ENCODE measurements at places on chromosomes 7 and 10.

DNA sequence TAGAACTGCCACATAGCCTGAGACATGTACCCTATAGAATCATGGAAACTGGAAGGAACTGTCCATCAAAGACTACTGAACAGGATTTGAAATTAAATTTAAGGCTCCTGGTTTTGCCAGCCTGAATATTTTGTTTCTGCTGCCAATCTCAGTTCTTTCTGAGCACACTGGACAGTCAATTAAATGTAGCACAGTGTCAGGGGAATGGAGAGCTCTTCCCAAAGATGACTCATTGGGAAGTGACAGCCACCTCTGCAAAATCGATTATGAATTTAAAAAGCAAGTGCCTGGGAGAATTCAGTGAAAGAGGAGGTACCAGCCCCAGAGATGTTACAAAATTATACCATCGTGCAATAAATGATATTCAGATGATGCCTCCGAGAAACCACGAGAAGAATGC, 47.8 kb downstream of the CPXM2 start:
- no peak for DNase-seq

GRCh38 chr10:33573606-33574005, 239.1 kb upstream of the NRP1 start:
- no peak for DNase-seq

DNA sequence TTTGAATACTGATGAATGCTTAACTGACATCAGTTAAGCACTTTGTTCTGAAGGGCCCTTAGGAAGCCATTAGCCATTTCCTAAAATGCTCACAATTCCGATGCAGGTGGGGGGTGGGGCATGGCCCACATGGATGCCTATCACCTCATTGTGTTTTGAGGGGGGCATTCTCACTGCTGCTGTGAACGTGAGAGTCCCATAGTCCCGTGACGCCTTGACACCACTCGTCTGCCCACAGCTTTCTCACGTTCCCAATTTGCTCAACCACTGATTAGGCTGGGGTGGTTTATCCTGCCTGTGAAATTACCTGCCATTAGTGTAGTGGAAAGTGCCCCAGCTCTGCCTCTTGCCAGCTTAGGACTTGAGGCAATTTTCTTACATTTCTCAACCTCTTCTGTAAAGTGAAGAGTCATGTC, 31.9 kb downstream of the DUSP5 start:
- no peak for DNase-seq

- DNase-seq, result no peak
Observed at GRCh38 chr7:91325726-91326125, 61.5 kb downstream of the FZD1 start.

GRCh38 chr10:71045204-71045809, 156.9 kb upstream of the PCBD1 start:
- DNase-seq, result peak; percentile 6

DNA sequence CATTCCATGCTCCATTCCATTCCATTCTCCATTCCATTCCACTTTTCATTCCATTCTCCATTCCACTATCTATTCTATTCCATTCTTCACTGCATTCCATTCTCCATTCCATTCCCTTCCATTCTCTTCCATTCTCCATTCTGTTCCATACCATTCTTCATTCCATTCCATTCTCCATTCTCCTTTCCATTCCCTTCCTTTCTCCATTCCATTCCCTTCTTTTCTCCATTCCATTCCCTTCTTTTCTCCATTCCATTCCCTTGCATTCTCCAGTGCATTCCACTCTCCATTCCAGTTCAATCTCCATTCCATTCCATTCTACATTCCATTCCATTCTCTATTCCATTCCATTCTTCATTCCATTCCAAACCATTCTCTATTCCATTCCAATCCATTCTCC, 80.3 kb downstream of the NSUN6 start:
- DNase-seq, result no peak

- no peak for DNase-seq
Observed at GRCh38 chr7:68183176-68183575, 1186.5 kb downstream of the TYW1 start.

DNA sequence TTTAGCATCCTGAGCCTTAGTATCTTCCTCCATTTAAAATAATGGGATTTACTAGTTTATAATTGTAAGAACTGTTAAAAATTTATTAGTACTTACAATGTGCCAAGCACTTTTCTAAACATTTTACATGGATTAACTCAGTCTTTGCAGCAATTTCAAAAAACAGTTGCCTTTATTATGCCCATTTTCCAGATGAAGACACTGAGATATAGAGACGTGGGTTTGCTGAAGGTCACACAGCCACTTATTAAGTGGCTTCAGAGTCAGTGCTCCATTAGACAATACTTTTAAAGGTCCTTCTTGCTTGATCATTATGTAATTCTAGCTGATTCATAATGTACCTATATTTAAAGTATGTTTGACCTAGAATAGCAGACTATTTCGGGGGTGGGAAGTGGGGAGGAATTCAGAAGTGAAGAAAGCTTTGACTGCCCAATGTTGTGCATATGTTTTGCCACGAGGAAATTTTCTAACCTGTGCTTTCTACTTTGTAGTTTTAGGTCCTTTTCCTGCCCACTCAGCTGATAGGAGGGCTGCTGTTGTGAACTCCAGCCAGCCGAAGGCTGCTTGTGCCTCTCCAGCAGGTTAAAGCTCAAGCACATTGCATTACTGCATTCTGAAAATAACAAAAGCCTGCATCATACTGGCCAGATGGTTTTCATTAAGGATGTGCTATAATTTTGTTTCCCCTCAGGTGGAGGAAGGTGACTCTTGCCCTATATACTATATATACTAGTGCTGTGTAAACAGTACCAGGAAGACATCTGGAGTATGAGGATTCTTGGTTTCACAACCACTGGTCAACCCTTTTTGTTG, 4.3 kb downstream of the PLEKHA8 start:
- DNase-seq, result no peak

GRCh38 chr10:52539463-52539862, 225.4 kb downstream of the DKK1 start:
- no peak for DNase-seq

DNA sequence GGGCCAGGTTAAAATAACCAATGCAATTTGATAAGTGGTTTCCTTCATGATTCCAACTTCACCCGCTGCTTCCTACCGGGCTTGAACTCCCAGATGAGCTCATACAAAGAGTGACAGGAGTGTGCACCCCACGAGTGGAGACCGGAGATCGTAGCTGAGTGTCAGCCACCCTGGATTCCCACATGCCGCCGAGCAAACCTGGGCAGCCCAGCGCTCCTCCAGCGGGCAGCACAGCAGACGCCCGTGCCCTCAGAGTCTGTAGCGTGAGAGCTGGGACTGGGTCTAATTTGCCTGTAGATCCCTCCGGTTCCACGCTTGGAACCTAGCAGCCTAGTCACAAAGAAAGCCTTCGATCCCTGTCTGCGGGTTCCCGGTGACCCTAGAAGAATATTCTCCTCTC, 476.1 kb upstream of the MGMT start:
- no peak for DNase-seq

GRCh38 chr7:19377611-19378344, 232.6 kb upstream of the FERD3L start:
- no peak for DNase-seq

GRCh38 chr10:30748152-30748973, 118.8 kb upstream of the LYZL2 start:
- DNase-seq, result no peak

DNA sequence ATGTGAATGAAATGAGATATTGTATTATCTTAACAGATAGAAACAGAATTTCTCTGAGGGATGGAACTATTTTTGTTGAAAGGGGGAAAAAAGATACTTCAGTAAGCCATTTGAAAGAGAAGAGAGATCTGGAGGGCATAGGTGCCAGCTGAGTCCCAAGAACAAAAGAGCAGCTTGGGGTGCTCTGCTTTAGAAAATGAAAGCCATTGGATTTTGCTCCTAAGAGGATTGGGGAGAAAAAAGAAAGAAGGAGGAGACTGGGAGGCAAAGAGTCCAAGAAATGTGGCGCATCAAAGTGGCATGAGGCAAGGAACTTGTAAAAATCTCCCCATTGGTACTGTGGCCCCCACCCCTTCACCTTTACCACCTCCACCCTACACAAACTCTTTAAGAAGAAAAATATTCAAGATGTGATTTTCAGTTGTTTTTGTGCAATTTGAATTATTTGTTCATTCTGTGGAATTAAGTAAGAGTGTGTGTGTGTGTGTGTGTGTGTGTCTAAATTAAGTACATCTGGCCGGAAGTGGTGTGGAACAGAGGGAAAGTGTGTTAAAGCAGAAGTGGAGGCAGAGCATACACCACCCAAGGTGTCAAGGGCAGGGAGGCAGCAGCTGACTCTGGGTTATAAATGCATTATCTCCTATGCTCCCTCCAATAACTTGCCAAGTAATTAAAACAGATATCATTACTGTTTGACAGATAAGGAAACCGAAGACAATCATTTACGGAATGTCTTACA, 9.9 kb upstream of the GNAI1 start:
- no peak for DNase-seq

- no peak for DNase-seq
Observed at GRCh38 chr7:2622869-2623697, 8.7 kb upstream of the TTYH3 start.

DNA sequence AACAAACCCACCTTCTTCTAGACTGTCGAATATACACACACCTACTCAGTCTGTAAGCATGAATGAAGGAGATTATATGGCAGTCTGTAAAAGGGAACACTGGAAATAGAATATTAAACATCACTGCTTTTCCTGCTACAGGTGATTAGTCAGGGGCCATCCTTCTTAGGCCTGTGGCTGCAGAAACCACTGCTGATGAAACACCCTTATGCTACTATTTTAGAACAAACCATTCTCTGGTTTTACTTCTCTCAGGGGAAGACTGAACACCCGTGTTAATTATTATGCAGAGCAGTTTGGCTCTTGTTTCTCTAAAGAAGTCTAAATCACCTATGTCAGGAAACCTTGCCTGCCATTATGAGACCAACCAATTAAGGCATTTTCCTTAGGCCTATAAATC, 351.1 kb upstream of the KLF6 start:
- no peak for DNase-seq

- DNase-seq, result no peak
Observed at GRCh38 chr7:36995776-36996175, 271.5 kb upstream of the AOAH start.

GRCh38 chr10:87531908-87532622, 27.4 kb downstream of the MINPP1 start:
- no peak for DNase-seq

GRCh38 chr10:44009891-44010632, 361.4 kb upstream of the ZNF32 start:
- DNase-seq, result no peak

DNA sequence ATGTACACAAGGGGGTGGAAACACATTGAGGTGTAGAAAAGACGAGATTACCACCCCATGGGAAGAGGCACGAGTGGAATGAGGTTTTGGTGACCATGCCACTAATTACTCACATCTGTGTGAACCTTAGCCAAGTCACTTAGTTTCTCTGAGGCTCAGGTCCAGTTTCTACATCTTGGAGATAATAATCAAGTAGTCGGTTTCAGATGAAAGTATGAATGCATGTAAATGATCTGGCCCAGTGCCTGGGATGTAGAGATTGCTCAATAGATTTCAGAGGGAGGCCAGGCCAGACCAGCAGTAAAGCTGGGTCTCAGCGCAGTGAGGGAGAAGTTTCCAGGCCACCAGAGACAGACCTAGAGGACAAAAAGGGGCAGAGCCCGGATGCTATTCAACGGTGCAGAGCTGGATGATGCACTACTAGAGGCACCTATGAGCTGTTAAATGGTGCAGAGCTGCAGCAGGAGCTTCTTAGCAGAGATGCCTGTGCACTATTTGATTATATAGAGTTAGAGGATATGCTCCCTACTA, 725.1 kb downstream of the GRID1 start:
- no peak for DNase-seq

DNA sequence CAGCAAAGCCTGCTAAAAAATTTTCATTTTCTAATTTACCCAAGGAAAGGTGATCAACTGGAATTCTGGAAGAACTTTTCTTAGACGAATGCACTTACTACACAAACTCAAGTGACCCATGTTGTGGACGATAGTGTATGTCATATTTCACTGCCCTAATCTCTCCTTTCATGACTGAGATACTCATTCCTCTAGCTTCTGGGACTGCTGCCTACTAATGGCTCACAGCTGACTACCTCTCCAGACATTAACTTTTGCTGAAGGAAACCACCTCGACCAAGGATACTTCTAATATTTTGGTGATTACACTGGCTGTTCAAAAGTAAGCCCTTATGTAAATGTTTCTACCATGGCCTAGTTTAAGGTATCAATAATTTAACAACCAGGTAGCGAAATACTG, 959.9 kb upstream of the GHITM start:
- DNase-seq, result no peak

- DNase-seq, result no peak
Observed at GRCh38 chr7:22587322-22587721, 87.3 kb upstream of the STEAP1B start.

DNA sequence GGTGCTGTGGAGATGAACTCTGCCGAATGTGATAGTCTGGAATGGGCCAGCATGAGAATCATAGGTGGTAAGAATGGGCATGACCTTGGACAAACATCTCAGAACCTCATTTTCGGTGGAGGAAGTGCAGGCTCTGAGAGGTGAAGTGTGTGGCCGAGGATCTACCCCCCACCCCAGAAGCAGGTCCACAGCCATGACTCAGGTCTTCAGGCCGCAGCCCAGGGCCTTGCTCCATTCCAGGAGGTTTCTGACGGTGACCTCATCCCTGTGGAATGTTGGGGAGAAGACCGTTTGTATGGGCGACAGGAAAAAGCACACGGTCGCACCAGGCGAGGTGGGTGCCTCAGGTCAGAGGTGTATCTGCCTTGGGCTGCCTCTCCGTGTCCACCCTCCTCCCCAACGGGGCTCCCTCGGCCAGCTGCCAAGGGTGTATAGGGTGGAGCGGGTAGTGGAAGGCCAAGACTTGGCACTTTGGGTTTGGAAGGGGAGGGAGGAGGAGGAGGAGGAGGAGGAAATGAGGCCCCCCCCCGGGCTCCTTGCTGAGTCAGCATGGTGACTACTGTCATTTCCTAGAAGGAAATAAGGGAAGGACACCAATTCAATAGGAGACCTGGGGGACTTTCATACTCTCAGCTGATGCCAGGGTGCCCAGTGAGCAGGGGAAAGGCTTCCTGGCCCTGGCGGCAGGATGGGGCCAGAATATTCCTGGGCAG, 168.0 kb upstream of the RHEB start:
- DNase-seq, result no peak

- DNase-seq, result no peak
Observed at GRCh38 chr10:113780681-113781250, 29.3 kb downstream of the PLEKHS1 start.

- no peak for DNase-seq
Observed at GRCh38 chr7:18289788-18290187, 205.8 kb upstream of the HDAC9 start.

- DNase-seq, result no peak
Observed at GRCh38 chr7:9231630-9232121, 798.3 kb downstream of the NXPH1 start.

DNA sequence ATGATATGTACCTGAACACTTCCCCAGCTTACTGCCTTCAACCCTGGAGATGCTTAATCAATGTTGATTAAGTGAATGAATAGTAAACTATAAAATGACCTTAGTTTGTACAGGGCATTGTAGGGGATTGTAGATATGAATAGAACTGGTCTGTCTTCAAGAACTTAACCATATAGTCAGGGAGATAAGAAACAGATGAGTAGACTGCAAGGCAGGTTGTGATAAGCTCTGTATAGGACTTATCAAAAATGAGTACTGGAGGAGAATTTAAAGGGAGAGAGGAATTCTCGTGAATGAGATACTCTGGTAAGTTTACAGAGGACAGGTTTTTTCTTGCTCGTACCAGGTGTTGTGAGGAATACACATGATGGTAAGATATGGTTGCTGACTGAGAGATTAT, 27.6 kb downstream of the SGPL1 start:
- DNase-seq, result no peak

GRCh38 chr10:71633920-71634319, 85.7 kb downstream of the C10orf105 start:
- DNase-seq, result no peak

GRCh38 chr7:80908360-80908797, 10.5 kb downstream of the SEMA3C start:
- no peak for DNase-seq

Measured in CD4-positive, alpha-beta T cell treated with Interferon alpha-2 for 1 hour (primary cell).